ENCODE measurements at places on chromosomes 1 and 21.

DNA sequence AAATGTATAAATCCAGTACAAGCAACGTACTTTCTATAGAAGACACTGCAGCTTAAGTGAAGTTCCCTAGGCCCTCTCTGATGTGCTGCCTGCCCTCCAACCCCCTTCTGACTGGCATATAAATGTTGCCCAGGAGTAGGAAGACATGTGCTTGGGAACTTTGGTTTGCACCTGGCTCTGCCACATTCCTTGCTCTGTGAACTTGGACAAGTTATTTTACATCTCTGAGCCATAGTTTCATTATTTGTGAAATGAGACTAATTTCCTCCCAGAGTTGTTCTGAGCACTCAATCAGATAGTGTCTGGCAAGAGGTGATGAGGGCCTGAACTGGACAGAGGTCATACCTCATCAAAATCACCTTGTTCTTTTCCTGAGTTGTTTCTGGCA lies 3.5 kb upstream of the PHC2 start:
- no peak for DNase-seq

DNA sequence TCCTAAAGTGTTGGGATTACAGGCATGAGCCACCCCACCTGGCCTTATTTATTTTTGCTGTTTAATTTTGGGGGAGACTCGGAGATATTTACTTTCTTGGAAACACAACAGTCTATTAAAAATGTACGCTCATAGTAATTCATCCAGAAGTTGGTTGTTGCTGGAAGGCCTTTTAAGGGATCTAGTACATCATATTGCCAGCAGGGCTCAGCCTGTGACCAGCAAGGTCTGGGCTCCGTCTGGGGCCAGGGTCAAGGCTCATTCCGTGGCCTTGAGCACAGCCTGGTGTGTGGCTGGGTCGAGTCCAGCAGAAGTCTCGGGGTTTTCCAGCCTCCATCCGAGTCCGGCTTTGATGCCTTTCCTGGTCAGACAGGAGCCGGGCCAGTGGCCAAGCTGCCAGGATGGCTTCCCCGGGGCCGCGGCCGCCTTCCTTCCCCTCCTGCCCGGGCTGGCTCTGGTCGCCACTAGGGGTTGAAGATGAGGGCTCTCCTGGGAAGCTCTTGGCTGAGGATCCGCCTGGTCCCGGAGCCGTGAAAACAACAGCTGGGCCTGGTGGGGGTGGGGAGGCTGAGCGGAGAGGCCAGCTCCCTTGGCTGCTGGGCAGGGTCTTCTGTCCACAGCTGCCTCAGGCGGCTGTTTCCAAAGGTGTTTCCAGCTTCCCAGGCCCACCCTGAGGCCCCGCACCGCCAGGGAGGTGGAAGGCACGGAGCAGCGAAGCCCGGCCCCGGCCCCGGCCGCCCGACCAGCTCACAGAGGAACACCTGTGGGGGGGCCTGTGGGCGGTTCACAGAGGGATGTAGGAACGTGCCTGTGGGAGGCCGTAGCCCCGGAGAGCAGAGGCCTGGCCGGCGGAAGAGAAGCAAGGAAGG lies 5.1 kb upstream of the VWA1 start:
- peak; percentile 62 for DNase-seq

DNA sequence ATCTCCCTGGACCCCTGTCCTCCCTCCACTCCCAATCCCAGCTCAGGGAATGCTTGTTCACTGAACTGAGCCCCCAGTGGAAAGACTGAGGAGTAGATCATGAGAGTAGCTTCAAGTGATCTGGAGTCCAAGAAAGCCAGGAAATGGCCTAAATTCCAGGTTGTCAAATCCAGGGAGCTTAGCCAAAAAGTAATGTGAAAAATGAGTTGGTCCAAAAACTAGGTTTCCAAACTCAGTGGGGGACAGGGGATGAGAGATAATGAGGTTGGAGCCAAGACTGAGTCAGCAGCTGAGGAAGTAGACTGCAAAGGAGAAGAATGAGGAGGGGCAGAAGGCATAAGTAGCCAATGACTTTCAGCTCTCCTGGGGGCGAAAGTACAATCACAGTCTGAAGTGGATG lies 284.1 kb upstream of the BEND5 start:
- no peak for DNase-seq

DNA sequence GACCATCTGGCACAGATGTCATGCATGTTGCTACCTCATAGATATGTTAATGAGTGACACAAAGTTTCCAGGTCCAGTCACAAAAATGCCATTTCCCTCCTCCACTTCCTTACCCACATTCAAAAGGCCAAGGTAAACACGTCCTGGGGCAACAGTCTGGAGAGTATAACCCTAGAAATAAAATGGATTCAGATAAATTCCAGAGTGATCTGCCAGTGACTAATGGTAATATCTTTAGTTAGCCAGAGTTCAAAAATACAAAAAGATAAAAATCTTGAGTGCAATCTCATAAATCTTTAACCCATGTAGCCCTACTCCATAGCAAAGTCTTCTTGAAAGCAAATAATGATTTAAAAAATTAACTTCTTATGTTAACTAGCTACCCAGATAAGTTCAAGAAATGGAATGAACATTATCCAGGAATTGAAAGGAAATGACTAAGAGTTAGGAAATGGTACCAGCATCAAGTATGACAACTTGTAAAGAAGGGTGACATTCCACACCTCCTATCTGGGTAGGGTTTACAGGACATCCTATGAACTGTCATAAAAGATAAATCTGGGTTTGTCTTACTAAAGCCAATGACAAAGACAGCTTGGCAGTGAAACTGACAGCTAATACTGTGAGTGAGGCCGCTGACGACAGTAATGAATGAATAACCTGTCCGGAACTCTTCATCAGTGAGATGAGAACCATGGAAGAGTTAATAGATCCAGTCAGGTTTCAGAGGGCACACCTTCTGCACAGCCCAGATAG lies 18.1 kb downstream of the RGS2 start:
- no peak for DNase-seq

- no peak for DNase-seq
Observed at GRCh38 chr1:25908161-25908560, 1.9 kb upstream of the STMN1 start.

DNA sequence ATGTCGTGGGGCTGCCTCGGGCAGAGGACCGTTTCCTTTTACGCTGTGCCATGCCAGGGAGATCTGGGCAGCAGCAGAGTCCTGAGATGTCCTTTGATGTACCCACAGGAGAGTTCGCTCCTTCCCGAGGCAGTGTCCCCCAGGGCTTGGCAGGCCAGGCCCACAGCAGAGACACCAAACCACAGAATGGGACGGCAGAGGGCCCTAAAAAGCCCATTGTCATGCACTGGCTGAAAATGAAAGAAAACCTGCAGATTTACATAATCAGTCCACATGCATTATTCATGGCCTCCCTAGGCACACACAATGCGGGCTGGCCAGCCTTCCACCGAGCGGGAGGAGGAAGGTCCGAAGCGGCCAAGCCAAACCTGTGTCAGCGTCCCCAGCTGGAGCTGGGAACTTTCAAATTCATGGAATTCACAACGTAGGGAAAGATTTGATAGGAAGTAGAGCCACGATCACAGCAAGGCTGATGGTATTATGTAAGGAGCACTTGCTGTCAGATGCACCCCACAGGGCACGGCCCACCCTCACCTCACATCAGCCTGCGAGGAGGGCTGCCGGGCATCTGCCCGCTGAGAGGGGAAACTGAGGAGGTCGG lies 25.3 kb upstream of the EFHD2 start:
- no peak for DNase-seq

DNA sequence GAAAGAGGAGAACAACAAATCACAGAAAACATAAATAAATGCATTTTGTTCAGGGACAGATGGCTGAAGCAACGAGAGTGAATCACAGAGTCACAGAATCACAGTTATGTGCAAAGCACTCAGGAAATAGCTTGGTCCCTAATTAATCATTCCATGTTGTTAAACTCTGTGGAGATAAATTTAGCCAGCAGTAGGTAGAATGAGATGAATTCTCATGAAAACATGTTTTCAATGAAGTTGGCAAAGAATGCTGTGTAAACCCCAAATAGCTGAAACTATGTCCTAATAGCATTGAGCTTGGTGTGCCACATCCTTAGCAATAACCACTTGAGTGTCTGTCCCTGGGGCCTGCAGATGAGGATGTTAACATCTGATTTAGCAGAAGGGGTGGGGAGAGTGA lies 20.4 kb downstream of the LEPR start:
- no peak for DNase-seq

- no peak for DNase-seq
Observed at GRCh38 chr1:119895102-119895501, 1.2 kb downstream of the ADAM30 start.

DNA sequence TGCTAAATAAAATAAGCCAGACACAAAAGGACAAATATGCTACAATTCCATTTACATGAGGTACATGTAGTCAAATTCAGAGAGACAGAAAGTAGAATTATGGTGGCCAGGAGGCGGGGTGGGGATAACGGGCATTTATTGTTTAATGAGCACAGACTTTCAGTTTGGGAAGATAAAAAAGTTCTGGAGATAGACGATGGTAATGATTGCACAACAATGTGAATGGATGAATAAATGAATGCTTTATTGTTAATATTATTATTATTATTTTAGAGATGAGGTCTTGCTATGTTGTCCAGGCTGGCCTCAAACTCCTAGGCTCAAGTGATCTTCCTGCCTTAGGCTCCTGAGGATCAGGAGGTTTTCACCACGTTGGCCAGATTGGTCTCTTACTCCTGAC lies 122.0 kb downstream of the LHX4 start:
- no peak for DNase-seq

DNA sequence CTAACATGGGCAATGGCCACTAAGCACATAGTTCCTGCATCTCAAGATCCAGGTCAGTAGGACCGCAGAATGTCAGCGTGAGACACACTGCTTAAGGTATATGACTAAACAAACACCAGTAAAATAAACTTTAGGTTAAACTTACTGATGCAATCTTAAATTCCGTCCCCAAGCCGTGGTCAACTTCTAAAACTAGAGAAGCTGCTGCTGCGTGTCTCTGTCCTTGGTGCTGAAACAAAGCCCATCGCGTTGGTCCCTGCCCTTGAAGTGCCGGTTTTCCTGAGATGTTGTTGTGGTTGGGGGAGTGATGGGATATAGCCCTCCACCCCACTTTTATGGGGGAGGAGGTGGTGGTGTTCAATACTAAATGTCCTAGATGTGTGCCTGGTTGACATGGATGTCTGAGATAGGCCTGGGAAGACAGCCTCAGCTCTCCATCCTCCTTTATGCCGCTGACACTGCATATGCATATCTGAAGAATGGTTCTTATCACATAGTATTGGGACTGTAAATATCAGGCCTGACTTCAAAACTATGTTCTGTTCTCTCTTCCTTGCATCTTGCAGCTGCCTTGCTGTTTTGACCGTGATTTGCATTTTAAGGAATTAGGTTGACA lies 72.0 kb upstream of the KCNA3 start:
- DNase-seq: no peak

DNA sequence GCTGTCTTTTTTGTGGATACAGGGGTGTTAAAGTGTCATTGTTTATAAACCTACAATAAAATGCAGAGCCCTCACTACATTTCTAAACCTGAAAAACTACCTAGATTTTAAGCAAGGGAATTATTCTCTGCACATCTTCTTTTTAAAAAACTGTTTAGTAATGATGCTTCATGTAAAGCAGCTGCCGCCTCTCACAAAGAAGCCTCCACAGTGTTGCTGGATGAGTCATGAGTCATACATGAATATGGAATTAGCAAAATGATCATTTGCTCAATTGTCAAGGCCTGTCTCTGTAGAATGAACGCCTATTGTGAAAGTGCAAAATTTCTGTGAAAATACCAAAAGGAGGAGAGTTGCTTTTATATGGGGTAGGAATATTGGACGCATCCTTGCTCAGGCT lies 259.5 kb upstream of the CHRM3 start:
- DNase-seq: no peak

GRCh38 chr1:174049514-174049913 lies 27.4 kb upstream of the RC3H1 start:
- DNase-seq: no peak

DNA sequence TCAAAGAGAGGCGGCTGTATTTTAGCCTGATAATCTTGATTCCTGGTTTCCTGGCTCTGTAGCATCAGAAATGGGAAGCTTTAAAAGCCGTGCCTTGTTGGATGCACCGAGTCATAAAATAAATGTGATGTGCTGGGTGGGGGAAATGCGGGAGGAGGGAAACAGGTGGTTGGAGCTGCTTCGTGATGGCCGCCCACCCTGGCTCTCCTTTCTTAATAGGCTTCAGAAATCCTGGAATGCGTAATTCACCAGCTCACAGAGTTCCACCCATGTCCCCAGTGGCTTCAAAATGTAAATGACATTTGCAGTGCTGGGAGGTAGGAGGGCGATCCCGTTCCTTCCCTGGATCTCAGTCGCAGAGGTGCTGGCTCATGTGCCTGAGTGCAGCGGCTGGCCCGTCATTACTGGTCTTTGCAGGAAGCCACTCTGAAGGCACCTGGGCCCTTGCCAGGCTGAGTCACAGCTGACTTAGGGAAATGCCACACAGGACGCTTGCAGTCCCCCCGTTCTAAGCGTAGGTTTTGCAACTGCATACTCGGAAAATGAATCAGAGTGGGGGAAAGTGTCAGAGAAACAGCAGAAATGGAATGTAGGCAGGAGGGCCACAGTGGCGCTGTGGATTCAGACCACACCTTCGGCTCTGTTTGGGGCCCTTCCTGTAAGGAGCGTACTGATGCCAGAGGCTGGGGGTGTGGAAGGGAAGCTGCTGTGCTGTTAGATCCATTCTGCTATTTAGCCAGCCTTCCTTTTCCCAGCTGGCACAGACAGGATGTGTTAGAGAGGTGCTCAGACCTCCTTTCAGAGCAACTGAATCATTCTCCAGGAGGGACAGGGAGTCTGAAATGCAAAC lies 37.6 kb downstream of the GALNT2 start:
- DNase-seq: peak; percentile 90

DNA sequence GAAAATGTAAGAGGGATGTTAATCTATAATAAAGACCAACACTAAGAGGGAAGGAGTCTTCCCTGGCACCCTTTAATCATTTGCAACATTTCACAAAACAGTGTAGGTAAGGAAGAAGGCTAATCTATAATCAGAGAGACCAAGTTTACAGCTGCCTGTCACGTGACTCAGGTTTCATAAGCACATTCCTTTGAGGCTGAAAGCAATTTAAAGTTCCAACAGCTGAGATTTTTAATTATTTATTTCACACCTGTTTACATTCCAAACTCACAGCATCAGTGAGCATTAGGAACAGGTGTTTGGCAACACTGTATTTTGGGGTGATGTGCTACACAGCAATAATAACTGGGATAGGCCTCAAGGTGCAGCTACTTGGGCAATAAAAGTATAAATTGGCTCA lies 75.7 kb upstream of the PGBD5 start:
- DNase-seq: no peak

- no peak for DNase-seq
Observed at GRCh38 chr21:34360488-34361241, 3.1 kb upstream of the KCNE2 start.

Data from left lobe of liver (tissue), 2 donors.